ENCODE measurements at places on chromosomes 3 and 15.

GRCh38 chr15:46502667-46503066 is 867.8 kb downstream of the SQOR start:
- no peak for DNase-seq

GRCh38 chr3:20683910-20684309 is 497.9 kb upstream of the SGO1 start:
- no peak for DNase-seq

- DNase-seq, result no peak
Measured at GRCh38 chr3:52167240-52167639, 13.0 kb upstream of the POC1A start.

DNA sequence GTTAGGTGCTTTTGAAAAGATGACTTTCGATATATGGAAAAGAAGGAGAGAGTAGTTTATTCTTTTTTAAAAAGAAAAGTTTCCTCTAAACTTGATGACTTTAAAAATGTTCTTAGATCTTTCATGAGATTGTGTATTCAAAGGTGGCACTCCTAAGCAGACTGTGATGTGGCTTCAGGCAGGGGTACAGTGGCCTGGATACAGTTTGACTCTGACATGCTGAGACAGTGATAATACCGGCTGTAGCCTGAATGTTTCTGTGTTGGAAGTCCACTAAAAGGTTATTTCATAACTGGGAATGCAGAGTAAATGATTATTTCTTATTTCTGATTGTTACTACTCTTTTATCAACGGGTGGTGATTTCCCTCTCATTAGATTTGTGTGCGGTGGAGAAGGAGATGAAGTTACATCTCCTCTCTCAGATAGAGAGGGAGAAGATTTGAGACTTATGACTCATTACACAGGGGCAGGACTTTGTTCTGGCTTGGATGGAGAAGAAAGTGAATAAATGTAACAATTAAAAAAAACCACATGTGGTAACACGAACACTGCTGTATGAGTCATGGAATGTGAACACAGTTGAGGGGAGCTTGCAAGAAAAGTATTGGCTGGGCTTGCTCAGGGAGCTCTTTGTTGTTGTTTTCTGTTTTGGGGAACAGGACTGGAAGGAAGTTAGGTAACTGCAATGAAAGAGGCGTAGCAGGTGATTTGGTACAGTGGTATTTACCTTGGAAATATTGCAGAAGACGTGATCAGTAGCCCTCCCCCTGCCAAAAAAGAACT is 21.6 kb downstream of the SPTSSB start:
- peak; percentile 4 for DNase-seq

DNA sequence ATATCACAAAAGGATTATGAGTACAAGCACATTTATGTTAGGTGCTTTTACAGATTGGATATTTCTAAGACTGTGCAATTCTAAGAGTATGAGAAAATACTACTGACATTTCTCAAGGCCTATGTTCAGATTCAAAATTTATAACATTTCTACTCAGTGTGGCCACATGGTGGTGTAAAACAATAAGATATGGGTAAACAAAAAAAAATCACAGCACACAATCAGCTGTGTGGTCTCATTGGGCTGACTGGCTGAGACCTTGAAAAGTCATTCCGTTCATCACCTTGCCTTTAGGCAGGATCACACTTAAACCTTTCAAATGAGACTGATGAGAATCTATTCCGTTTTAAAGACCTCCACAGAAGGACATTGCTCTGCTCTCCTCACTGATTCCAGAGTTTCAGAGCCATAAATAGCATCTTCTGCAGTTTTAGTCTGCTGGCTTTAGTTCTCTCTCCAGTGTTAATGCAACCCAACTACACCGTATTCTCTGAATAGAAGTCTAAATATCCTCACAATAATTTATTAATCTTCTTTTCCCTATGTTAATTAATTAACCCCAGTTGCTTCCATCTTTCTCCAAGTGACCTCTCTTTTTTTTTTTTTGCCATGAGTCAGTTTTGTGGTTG is 158.2 kb downstream of the SPATA16 start:
- no peak for DNase-seq

GRCh38 chr15:100158356-100158755 is 183.4 kb downstream of the ADAMTS17 start:
- no peak for DNase-seq

DNA sequence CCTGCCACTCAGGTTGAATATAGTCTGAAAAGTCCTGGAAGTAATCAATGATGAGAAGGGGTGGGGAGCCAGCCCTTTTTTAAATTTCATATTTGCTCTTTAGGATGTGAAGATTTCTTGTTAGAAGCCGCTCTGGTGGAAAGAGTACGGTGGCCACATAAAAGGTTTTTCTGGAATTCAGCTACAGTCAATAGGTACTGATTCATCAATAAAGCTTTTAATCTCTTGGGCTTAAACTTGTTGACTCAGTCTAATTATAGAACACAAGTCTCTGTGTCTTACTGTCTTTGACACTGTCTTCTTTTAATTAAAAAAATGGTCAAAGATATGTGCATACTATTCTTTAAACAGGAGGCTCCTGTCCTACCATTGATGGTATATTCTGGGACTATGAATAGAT is 99.9 kb upstream of the TP63 start:
- no peak for DNase-seq

GRCh38 chr3:184227481-184227935 is 1.9 kb upstream of the VWA5B2 start:
- DNase-seq, result peak; percentile 58
